SK-N-SH (cell line): ENCODE measurements at places on chromosomes 4 and X. TPM values are rescaled to one million over a fixed set of nuclear protein-coding genes. Genes with fewer than 3 reads are reported as not detected.
A peak's percentile ranks its signal among the peaks of the same experiment; 100 is the strongest.

Gene KIAA1210
- polyA plus RNA-seq = not detected in 2 replicates

Gene CT55
- polyA plus RNA-seq = 1.5 and 1.9 TPM in 2 replicates

Gene GPC3
- 0.86 and 1.4 TPM in 2 replicates for polyA plus RNA-seq

Gene NBDY
- polyA plus RNA-seq = 56.0 and 68.2 TPM in 2 replicates

Gene PLXNB3
- 13.8 and 15.5 TPM in 2 replicates for polyA plus RNA-seq

DNA sequence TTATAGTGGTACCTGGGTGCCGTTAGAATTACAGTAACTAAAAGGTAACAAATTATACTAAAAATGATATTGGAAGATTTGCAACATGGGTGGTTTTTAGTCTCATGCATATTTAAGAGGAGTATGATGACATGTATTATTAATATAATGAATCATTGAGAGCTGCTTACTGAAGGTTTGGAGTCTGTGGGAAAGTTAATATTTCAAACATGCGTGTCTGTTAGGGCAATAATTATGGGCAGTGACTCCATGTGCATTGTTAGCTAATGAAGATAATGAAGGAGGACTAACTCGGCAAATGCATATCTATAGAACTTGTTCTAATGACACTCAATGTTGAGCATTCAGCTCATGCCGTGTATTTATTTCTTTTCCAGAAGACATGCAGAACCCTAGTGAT is 47.1 kb downstream of the MTHFD2L start:
- DNase-seq = no peak

DNA sequence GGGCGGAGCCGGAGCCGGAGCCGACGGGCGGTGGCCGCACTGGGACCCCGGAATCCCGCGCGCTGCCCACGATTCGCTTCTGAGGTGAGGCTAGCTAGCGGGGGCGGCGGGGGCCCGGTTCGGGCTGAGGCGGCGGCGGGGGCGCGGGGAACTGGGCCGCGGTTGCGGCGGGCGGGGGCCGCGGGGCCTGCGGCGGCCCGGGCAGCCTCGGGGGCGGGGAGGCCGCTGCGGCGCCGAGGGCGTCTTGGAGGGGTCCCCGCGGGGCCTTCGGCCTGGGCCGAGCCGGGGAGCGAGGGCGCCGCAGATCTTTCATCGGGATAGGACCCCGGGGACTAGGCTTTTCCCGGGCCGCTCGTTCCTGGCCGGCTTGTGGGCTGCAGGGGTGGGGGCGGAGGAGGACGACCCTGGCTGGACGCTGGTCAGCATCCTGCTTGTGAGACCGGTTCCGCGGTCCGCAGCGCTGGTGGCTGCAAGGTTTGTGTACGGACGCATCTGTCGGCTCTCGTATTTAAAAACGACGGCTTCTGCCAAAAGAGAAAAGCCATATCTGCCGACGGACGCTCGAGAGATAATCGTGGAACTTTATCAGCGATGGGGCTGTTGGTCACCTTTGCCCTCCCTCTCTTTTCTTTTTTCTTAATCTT is 419 bp downstream of the ADD1 start:
- peak; percentile 79 for DNase-seq

- DNase-seq = no peak
Observed at GRCh38 chr4:14743601-14744000, 258.7 kb upstream of the CPEB2 start.

- DNase-seq = no peak
Observed at GRCh38 chr4:8200302-8200975, 1.3 kb downstream of the SH3TC1 start.

GRCh38 chr4:153232768-153233167 is 28.5 kb downstream of the TRIM2 start:
- no peak for DNase-seq

- DNase-seq = no peak
Observed at GRCh38 chrX:86154553-86154952, 6.3 kb downstream of the DACH2 start.

GRCh38 chr4:127634181-127634580 is 1.4 kb downstream of the INTU start:
- DNase-seq = no peak
